Cardiac muscle cell (in vitro differentiated cells and primary cell): ENCODE measurements at places on chromosomes 11 and 22.

GRCh38 chr11:19597206-19597605, 115.4 kb upstream of the NAV2 start:
- no peaks in the 10 kb centered on the region for H3K36me3 ChIP-seq
- H3K4me1 ChIP-seq = no peaks in the 10 kb centered on the region
- H3K27ac ChIP-seq = no peak overlapping the region
- no peak overlapping the region for H3K4me3 ChIP-seq

DNA sequence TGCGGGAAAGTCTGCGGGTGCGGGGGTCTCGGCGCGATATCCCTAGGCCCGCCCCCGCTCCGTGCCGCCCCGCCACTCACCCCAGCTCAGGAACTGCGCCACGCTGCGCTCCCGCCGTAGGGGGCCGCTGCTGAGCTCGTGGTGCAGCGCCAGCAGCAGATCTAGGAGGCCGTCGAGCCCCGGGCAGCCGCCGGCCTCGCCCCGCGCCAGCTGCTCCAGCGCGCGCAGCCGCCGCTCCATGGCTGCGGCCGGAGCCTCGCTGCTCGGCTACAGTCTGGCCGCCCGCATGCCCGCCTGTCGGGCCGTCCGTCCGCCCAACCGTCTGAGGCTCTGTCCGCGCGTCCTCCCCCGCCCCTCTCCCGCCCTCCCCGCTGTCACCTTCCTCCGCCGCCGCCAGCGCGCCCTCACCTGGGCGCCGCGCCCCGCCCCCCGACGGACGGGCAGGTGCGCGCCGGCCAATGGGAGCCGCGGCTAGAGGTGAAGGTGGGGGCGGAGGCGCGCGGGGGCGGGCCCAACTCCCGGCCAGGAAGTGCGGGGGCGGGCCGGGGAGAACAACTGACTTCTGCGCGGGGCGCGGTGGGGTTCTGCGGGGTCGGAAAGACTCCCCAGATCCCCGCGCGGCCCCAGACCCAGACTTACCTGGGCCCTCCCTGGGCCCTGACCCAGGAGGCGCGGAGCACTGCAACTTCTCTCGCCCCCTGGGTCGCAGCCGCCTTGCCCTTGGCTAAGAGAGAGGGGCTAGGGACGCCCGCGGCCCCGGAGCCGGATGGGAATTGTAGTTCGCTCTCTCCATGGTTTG, at the start of gene CDC42BPG:
Gene CDC42BPG (minus strand): TSS at position 324 of the 799 bp plus-strand sequence. CDS start 84 bp downstream, at position 240.
- H3K4me1 ChIP-seq = peaks cover 6% of the 10 kb centered on the region
- H3K36me3 ChIP-seq = no peaks in the 10 kb centered on the region
- no peak within 1 kb of the TSS for H3K27ac ChIP-seq
- no peaks in the 10 kb centered on the region for H3K27me3 ChIP-seq
- H3K4me3 ChIP-seq = peak within 1 kb of the TSS; percentile 78

- no peaks in the 10 kb centered on the region for H3K36me3 ChIP-seq
- peak; percentile 50 for DNase-seq
- peaks cover 9% of the 10 kb centered on the region for H3K27me3 ChIP-seq
- H3K27ac ChIP-seq = no peak within 1 kb of the TSS
- peaks cover under 1% of the 10 kb centered on the region for H3K4me1 ChIP-seq
Observed at GRCh38 chr22:20268279-20269012, at the start of gene RTN4R. Gene RTN4R, minus strand, starts transcription at chr22:20268318. Its CDS starts 226 bp downstream, at chr22:20268092.

- no peaks in the 10 kb centered on the region for H3K4me1 ChIP-seq
- no peaks in the 10 kb centered on the region for H3K36me3 ChIP-seq
- no peak overlapping the region for H3K4me3 ChIP-seq
- DNase-seq = no peak
- H3K27ac ChIP-seq = no peak overlapping the region
Observed at GRCh38 chr11:97409141-97409540, 1019.3 kb downstream of the JRKL start.

- H3K4me3 ChIP-seq = no peak overlapping the region
Observed at GRCh38 chr11:23570828-23571227, 710.6 kb upstream of the CCDC179 start.

DNA sequence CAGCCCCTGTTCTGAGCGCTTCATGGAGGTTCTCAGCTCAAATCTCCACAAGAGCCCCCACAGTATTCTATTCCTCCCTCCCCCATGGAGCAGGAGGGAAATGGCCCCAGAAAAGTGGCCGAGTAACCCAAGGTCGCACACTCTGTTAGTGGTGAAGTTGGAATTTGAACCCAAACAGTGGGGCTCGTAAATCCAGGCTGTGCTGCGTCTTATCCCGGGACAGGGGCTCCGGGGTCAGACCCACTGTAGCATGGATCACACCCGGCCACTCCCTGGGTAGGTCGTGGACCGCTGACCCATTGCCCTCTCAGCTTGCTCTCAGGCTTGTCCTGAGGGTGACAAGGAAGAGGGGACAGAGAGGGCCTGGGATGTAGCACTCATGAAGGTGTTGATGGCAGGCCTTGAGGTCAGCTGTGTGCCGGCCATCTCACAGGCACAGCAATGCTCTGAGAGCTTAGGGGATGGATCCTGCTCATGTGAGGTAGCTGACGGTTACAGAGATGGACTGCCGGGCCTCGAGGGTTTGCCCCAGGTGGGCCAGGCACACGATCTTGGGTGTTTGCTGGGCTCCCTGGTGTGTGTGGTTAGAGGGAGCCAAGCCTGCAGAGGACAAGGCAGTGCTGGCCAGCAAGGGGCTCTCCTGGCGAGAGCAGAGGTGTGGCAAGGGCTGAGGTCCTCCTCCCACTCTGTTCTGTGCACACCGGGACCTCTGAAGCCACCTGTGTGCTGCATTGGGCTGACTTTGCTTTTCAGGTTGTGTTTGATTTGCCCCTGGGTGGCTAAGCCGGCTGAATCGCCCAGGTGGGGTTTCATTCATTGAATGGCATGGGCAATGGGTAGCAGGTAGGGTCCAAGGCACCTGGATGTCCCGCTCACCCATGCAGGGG, 2.3 kb upstream of the FGF19 start:
- H3K4me3 ChIP-seq = no peak overlapping the region
- H3K4me1 ChIP-seq = no peaks in the 10 kb centered on the region
- H3K27me3 ChIP-seq = peaks cover 51% of the 10 kb centered on the region
- no peak overlapping the region for H3K27ac ChIP-seq
- H3K36me3 ChIP-seq = no peaks in the 10 kb centered on the region
- no peak for DNase-seq

DNA sequence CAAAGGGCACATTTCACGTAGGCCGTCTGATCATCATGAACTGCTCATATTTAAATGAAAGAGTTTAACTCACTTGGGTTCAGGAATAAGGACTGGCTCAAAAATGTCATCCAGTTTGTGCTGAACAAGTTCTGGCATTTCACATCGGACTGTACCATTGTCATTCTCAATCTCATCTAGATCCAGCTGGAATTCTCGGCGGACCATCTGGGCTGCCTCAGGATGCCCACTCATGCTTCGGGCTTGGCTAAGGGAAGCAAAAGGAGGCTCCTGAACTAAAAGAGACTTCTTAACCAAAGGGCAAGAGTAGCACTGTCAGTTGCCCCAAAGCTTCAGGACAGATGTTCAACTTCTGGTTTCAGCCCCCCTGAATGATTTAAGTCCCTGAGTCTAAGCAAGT, 40.2 kb downstream of the F2 start:
- no peak overlapping the region for H3K4me3 ChIP-seq
- peaks cover 86% of the 10 kb centered on the region for H3K36me3 ChIP-seq
- no peaks in the 10 kb centered on the region for H3K27me3 ChIP-seq
- H3K27ac ChIP-seq = no peak overlapping the region

DNA sequence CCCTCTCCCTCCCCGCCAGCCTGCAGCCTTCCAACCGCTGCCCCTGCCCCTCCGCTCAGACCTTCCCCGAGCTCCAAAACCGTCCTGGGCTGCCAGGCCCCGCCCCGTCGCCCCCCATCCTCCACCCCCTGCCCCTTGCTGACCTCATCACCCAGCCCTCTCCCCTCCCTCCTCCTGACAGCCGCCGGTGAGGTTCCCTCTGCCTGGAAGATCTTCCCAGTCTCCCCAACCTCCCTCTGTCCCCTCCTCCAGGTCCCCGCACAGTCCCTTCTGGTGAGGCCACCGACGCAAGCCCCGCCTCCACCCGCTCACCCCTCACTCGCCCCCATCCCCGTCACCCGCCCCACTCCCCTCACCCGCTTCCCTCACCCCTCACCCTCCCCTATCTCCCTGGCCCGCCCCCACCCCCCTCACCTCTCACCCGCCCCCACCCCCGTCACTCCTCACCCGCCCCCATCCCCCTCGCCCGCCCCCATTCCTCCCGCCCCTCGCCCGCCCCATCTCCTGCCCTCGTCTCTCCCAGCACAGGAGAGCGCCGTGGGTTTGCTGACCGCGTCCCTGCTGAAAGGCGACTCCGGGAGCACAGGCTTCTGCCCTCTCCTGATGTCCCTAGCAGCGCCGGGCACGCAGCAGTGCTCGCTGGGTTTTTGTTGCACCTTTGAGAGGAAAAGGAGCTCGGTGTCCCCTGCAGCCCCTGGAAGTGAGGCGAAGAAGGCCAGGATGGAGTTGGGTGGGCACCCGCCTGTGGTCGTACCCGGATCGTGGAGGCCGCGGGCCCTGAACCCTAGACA, 16.4 kb upstream of the UPK3A start:
- H3K27ac ChIP-seq = no peak overlapping the region
- H3K36me3 ChIP-seq = no peaks in the 10 kb centered on the region
- H3K27me3 ChIP-seq = no peaks in the 10 kb centered on the region
- DNase-seq = peak; percentile 82

DNA sequence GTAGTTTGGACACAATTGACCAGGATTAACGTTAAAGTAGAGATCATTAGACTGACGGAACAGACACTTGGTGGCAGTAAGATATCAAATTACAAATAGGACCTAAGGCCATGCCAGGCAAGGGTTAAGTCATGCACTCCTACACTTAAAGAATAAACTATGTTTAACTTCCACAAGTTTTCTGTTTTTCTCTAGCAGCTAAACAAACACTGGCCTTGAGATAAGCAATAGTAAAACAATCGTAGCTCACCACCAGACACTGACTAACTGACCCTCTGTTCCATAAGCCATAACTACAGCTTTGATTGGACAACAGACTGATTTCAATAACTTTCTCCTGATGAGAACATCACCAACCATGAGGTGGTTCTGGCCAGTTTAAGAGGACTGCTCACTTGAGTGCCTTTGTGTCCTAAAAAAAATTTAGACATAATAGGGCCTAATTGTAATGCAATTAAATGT, 2.0 kb upstream of the CEP126 start:
- H3K27ac ChIP-seq = no peak overlapping the region
- H3K36me3 ChIP-seq = no peaks in the 10 kb centered on the region
- no peaks in the 10 kb centered on the region for H3K27me3 ChIP-seq
- no peak for DNase-seq

- no peak overlapping the region for H3K27ac ChIP-seq
- DNase-seq = no peak
- peaks cover 6% of the 10 kb centered on the region for H3K4me1 ChIP-seq
Observed at GRCh38 chr11:119529936-119530335, 107.0 kb upstream of the THY1 start.

DNA sequence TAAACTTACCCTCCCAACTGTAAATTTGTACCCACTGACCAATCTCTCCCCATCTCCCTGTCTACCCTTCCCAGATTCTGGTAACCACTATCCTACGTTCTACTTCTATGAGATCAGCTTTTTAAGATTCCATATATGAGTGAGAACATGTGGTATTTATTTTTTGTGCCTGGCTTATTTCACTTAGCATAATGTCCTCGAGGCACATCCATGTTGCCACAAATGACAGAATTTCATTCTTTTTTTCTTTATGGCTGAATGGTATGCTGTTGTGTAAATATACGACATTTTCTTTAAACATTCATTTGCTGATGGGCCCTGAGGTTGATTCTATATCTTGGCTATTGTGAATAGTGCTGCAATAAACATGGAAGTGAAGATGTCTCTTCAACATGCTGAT, 74.7 kb upstream of the RRM1 start:
- no peak overlapping the region for H3K4me3 ChIP-seq
- H3K4me1 ChIP-seq = no peaks in the 10 kb centered on the region
- H3K36me3 ChIP-seq = no peaks in the 10 kb centered on the region
- no peak for DNase-seq
- H3K27ac ChIP-seq = no peak overlapping the region
- H3K27me3 ChIP-seq = no peaks in the 10 kb centered on the region

GRCh38 chr11:2839395-2839943, 46.1 kb downstream of the CDKN1C start:
- no peak for DNase-seq
- H3K36me3 ChIP-seq = no peaks in the 10 kb centered on the region
- no peak overlapping the region for H3K4me3 ChIP-seq
- no peak overlapping the region for H3K27ac ChIP-seq
- no peaks in the 10 kb centered on the region for H3K27me3 ChIP-seq

GRCh38 chr11:15903246-15903645, 453.1 kb downstream of the SOX6 start:
- H3K36me3 ChIP-seq = no peaks in the 10 kb centered on the region
- DNase-seq = no peak
- H3K27me3 ChIP-seq = no peaks in the 10 kb centered on the region

GRCh38 chr11:66328302-66329144, 7.7 kb downstream of the RIN1 start:
- H3K4me1 ChIP-seq = peaks cover 20% of the 10 kb centered on the region
- no peak overlapping the region for H3K27ac ChIP-seq
- H3K27me3 ChIP-seq = no peaks in the 10 kb centered on the region
- no peak overlapping the region for H3K4me3 ChIP-seq
- H3K36me3 ChIP-seq = no peaks in the 10 kb centered on the region

DNA sequence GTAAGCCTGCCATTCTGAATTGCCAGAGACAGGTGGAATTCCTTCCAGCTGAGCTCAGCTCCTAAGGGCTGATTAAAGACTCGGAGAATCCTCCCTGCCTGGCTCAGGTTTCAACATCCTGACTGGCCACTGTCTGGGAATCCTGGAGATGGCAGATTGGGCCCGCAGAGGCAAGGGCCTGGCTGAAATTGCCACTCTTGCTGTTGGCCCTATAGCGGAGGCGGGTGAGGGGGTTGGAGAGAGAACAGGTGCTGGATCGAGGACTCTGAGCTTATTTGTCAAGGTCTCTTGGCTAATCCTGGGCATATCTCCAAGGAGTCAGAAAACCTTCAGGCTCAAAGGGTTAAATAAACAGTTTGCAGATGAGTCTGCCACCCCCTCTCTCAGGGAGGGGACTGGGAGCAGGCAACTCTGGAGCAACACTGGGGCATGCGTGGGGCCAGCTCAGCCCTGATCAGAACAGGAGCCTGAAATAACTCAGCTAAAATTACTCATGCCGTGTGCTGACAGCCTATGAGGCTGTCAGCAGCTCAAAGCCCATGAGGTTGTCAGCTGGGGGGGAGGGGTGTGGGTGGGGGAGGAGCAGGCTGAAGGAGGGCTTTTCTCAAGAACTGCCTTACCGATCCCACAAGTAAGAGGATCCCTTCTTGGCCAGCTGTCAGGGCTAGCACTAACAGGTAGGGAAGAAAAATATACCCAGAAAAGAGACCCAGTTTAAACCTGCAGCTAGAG, 14.7 kb upstream of the MFRP start:
- H3K27ac ChIP-seq = peak overlapping the region; percentile 98
- peak overlapping the region; percentile 69 for H3K4me3 ChIP-seq
- peak; percentile 87 for DNase-seq
- H3K36me3 ChIP-seq = peaks cover 27% of the 10 kb centered on the region
- H3K4me1 ChIP-seq = peaks cover 51% of the 10 kb centered on the region
- no peaks in the 10 kb centered on the region for H3K27me3 ChIP-seq

- no peak overlapping the region for H3K27ac ChIP-seq
- DNase-seq = no peak
- H3K4me3 ChIP-seq = no peak overlapping the region
- H3K36me3 ChIP-seq = no peaks in the 10 kb centered on the region
Observed at GRCh38 chr11:122780296-122780949, 57.9 kb upstream of the CRTAM start.

- no peak overlapping the region for H3K27ac ChIP-seq
- no peaks in the 10 kb centered on the region for H3K27me3 ChIP-seq
- no peak for DNase-seq
Observed at GRCh38 chr11:126341760-126342161, 13.7 kb upstream of the ST3GAL4 start.
